ENCODE measurements at places on chromosomes 7 and 10.

DNA sequence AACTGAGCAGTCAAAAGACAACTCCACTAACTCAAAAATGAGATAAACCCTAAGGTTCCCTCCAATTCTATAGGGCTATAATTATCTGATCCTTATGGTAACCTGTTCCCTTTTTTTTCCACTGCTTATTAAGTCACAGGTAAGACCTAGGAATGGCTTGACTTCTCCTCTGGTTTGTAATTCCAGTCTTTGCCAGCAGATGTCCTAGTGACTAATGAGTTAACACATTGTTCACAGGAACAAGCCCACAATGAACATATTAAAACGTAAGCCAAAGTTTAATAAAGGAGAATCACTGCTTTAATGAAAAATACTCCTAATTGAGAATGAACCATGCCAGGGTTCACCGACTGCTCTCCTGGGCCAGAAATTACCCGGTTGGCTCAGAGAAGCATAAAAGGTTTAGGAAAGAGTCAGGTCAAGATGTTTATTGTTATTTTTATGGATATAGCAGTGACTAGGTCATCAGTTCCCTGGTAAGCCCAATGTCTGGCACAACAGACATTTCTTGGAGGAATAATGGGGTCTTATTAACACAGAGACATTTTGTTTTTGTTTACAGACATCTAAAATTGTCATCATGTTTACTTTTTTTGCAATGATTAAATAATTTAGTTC lies 120.1 kb downstream of the ELAPOR2 start:
- DNase-seq, result no peak

DNA sequence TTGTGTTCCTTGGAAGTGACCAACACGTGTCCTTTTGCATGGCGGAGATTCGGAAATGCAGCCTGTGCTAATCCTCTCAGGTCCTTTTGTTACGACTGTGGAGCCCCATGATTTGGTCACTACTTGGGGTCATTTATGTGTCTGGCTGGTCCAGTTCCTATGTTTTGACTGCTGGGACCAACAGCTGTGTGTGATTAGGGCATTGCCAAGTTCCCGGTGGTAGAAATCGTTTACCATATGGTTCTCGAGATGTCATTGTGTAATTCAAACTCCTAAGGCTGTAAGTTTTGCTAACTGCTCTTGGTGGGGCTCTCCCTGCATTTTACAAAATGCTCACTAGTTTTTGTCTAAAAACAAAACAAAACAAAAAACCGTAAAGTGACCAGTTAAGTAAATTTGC lies 62.0 kb downstream of the CCNY start:
- no peak for DNase-seq

- peak; percentile 71 for DNase-seq
Observed at GRCh38 chr10:77949167-77949566, 22.6 kb upstream of the DLG5 start.

GRCh38 chr10:120131183-120131582 lies 238.7 kb downstream of the SEC23IP start:
- DNase-seq, result no peak

DNA sequence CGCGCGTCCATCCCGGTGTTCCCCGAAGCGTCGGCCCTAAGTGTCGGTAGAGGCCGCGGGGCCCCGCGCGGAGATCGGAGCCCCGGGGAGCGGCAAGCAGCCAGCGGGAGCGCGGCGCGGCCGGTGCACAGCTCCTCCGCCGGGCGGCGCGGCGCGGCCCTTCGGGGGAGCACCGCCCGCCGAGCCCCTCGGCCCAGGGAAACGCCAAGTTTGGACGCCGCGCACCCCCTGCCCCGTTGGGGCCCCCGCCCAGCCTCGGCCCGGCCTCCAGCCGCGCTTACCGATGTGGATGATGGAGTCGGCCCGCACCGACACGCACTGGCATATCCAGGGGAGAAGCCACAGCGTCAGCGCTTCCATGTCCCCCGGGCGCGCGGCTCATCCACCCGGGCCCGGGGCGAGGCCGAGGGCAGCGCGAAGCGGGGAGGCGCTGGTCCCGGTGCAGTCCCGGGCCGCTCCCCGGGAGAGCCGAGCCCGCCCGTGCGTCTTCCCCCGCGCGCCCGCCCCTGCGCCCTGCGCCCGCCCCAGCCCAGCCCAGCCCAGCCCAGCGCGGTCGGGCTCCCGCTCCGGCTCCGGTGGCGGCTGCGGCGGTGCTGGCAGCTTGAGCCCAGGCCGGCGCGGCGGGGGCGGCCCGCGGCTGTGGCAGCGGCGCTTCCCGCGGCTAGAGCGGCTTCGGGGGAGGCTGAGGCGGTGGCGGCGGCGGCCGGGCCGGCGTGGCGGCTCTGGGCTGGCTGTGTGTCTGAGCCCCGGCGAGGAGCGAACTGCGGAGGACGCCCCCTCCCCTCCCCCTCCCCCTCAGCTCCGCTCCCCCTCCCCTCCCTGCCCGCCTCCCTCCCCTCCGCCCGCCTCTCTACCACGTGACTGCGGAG lies at the start of gene GRID1:
Gene GRID1 (minus strand): TSS at position 763 of the 869 bp plus-strand sequence.
- no peak for DNase-seq

GRCh38 chr10:95841661-95842498 lies 65.9 kb upstream of the CC2D2B start:
- no peak for DNase-seq
